ENCODE measurements at places on chromosomes 6 and 20.

DNA sequence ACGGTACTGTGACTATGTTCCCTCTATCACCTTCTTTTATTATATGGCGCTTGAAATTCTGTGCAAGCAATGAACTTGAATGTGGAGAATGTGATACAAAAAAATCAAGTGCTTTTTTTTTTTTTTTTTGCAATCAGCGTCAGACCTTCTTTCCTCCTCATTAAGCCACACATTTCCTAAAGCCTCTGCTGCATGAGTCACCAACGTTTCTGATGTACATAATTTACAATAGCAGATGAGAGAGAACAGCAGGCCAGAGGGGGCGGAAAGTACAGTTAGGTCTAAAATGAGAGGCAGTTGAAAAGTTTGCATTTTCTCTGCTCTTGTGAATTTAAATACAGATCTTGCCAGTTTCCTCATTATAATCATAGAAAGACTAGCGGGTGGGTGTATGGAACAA, 114.6 kb upstream of the RIPOR2 start:
- peak; percentile 86 for DNase-seq

DNA sequence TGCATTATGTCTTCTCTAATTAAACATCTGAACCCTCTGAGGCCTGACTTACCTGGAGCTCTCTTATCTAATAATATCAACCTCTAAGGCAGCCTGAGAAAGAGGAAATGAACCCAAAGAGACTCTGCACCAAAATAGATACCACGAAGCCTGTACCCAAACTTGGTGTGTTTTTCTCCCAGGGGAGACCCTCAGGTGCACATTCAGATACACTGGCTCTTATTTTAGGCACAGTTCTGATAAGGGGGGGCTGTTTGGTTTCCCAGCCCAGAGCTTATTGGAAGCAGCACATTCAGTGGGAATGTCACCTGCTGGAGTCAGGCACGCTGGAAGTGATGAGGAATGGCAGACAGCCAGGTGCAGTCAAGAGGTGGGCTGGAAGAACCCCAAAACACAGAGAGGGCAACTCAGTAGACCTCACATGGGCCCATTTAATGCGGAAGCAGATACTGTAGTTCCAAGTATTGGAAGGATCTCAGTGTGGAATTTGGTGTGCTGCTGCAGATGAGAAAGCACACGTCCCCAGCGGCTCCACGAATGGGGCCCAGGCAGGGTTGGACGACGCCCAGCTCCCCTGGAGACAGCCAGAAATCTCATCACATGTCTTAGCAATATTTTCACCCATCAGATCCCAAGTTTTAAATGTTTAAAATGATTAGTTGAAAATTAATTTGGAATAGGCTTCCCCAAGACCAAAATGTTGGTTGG, 9.7 kb upstream of the CCR6 start:
- no peak for DNase-seq

DNA sequence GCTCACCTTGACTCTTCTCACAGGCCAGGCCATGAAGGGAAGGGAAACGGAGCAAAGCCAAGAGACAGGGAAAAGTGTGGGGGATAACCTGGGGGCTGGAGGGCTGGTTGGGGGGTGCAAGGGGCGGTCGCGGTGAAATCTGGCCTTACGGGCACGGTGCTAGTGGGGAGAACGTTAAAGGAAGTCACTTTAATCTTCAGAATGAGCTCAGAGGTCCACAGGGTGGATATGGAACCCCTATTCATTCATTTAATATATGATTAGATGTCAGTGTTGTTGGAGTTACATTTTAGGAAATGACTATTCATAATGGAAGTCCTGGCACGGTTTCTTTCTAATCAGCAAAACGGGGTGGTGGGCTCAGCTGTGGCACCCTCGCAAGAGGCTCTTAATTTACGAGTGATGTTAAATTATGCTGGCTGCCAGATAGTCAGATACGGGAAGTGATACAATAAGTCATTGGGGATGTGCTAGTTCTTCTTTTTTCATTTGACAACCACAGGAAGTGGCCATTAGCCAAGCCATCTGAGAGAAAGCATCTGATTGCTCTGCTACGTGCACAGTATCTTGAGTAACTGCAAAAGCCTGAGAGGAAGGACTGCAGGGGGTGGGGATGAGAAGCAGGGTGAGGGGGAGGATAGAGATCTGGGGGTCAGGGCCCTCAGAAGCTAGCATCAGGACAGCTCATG, 253.0 kb downstream of the QKI start:
- peak; percentile 63 for DNase-seq

DNA sequence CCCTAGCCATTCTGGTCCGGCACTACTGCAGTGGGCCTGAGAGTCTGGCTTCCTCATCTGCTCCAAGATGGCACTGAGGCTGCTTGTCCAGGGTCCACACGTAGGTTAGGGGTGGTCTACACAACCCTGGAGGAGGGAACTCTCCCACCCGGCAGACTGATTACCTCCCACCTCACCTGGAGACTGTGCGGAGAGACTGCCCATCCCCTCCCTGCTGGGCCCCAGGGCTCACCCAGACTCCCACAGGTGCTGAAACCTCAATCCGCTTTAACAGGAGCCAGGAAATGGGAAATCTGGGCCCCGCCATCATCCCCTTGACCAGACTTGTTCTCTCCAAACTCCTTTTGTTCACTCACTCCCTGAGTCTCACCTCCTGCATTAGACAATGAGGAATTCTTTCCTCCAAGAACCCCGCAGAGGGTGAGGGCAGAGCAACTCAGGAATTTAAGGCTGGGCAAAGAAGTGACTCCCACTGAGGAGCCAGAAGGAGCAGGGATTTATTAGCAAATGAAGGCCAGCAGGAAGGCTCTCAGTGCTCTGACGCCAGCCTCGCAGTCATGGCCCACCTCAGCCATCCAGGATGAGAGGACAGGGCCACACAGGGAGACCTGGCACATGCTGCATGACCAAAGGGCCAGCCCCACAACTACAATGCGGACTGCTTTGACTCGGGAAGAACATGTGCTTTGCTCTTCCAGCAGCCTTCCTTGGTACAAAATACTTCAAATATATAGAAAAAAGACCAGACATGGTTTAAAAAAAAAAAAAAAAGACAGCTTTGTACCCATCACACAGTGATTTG, 53.0 kb downstream of the CDK5RAP1 start:
- DNase-seq: no peak

DNA sequence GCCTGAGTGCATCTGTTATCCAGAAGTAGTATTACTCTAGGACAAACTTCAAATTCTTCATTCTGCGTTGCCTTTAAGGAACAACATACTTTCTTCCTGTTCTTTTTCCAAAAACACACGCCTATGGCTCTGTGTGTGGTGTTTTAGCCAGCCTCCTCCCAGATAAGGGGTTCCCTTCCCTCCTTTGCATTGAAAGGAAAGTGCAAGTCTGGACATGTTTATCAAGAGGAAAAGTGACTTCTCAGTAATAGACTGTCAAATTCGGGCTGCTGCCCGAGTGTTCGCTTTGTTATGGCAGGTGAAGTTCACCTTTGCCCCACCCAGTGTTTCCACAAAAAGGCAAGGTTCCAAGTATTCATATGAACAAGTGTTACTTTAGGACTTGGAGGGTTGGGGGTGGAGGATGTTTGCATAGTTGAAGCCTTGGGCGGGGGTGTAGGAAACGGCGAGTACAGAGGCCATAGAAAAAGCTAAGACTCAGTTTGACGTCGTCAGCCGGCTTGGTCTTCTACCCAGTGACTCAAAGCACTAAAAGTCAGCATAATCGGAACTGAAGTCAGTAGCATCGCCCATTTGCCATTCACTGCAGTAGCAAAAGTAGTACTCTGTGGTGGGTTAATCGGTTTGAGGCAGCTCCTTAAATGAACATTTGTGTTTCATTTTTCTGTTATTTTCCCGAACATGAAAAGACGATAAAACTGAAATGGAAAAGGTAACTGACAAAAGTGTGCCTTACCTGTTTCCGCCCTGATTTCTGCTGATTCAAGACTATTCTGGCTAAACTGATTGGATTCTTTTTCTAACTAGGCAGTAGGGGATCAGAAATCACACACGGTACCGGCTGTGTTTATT, 12.5 kb downstream of the PRDM1 start:
- DNase-seq: no peak

- no peak for DNase-seq
Observed at GRCh38 chr6:42873313-42873712, 6.1 kb upstream of the RPL7L1 start.

DNA sequence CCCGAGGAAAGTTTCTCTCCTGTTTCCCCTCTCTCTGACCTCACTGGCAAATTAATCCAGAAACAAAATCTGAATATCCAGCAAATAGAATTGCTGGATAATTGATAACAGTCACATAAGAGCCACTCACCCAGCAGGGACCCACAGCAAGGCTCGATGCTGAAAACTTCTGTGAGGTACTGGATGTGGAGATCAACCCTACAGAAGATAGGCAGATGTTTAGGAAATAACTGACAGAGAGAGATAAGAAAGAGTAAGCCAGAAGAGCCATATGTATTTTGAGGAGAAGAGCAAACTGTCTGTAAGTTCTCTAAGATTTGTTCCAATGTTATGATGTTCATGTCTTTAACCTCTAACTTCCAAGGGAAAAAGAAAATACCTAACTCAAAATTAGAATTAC, 59.7 kb downstream of the PKHD1 start:
- no peak for DNase-seq

DNA sequence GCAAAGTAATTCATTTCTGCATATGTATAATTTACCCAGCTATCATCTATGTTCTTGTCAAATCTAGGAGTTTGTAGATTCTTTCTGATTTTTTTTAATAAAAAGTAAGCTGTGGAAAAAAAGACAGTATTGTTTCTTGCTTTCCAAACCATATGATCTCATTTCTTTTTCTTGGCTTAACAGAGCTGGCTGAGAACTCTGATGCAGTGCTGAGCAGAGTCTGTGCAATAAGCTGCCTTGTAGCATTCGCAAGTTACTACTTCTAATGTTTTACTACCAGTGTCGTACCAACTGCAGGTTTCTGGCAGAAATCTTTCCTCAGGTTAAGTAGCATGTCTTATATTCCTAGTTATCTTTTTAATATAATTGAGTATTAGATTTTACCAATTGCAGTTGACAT, 15.6 kb downstream of the RRBP1 start:
- no peak for DNase-seq

GRCh38 chr6:38064431-38064830, 244.9 kb downstream of the ZFAND3 start:
- DNase-seq: no peak

DNA sequence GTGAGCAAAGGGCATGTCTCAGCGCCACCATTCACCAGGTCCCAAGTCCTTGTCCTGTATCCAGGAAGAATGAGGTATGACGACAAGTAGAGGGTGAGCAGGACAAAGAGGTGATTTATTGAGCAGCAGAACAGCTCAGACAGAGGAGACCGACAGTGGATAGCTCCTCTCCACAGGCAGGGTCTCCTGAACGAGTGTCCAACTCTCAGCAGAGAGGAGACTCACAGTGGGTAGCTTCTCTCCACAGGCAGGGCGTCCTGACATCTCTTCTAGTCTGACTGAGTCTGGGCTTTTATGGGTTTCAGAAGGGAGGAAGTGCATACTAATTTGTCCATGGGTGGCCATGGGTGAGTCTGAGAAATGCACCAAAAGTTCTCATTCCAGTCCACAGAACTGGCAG, 204.7 kb downstream of the ANKRD60 start:
- no peak for DNase-seq

GRCh38 chr20:10078403-10078802, 43.6 kb downstream of the ANKEF1 start:
- no peak for DNase-seq

DNA sequence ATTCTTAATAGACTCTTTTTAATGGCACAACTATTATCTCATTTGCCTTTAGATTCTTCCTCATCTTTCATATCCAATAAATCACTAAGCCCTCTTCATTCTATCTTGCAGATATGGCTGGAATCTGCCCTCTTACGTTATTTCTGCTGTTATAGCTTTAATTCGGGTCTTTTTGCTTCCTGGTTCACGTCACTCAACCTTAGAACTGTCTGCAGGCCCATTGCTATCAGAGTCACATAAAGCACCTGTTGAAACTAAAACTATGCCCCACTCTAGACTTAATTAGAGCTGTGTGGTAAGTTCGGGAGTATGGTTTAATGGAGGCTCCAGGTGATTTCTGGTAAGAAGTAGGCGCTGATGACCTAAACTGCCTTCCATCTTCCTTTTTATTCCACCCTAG, 988 bp downstream of the QRSL1 start:
- DNase-seq: no peak

DNA sequence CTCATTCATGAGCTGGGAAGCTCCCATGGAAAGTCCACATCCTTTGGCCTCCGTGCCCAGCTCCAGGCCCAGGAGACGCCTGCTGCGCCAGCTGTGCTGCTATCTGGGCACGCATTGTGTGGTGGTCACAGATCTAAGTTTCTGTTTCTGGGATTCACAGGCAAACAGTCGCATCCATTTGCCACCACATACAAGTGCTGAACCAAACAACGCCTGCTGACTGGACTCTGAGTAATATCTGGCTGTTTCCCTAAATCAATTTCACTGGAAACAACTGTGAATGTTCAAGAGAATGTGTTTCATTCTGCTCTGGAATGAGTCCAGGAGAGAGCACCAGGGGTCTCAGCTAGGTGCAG, 45.5 kb downstream of the IRF4 start:
- DNase-seq: no peak

- DNase-seq: no peak
Observed at GRCh38 chr6:4670290-4670689, 105.9 kb upstream of the CDYL start.

- no peak for DNase-seq
Observed at GRCh38 chr6:3718407-3718806, 33.1 kb downstream of the PXDC1 start.

DNA sequence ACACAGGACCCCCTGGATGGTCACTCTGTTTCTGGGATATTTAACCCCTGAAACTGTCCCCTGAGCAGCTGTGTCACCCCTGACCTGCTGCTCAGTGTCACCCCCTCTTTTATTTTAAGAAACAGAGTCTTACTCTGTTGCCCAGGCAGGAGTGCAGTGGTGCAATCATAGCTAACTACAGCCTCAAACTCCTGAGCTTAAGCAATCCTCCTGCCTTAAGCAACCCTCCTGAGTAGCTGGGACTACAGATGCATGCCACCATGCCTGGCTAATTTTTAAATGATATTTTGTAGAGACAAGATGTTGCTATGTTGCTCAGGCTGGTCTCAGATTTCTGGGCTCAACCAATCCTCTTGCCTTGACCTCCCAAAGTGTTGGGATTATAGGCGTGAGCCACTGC, 21.5 kb upstream of the GTSF1L start:
- DNase-seq: no peak

- no peak for DNase-seq
Observed at GRCh38 chr6:129510950-129511349, 199.0 kb downstream of the ARHGAP18 start.

DNA sequence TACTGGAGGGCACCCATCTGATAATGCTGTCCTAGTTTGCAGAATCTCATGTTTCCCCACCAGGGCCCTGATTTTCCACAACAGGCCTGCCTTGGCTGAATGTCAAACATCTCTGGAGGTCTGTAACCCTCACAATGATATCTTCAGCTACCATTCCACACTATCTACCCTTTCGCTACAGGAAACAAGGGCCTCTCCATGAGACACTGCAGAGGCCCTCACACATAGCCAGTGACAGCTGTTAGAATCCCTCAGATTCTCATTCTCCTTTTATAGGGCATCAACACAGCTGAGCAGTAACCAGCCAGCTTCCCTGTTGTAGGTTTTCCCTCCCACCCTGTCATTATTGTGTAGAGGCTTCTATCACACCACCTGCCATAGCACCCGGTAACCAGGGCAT, 29.6 kb upstream of the MICB start:
- no peak for DNase-seq

GRCh38 chr20:34570859-34571306, 12.4 kb downstream of the MAP1LC3A start:
- DNase-seq: no peak
